SW480 (cell line): ENCODE measurements at places on chromosomes 3 and 15.

DNA sequence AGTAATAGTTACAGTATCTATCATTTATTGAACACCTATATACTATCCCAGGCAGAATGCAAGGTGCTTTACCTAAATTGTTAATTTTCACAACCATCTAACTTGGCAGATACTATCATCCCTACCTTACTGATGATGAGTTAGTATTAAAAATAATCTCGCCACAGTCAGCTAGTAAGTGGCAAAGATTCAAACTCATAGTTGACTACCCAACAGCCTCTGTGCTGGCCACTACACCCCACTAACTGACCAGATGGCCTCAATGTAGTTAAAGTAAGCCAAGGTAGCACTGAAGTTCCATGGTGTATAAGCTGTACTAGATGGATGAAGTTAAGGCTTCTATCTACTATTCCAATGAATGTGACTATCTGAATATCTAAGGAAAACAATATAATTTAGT, 44.8 kb downstream of the PEAK1 start:
- DNase-seq, result no peak

DNA sequence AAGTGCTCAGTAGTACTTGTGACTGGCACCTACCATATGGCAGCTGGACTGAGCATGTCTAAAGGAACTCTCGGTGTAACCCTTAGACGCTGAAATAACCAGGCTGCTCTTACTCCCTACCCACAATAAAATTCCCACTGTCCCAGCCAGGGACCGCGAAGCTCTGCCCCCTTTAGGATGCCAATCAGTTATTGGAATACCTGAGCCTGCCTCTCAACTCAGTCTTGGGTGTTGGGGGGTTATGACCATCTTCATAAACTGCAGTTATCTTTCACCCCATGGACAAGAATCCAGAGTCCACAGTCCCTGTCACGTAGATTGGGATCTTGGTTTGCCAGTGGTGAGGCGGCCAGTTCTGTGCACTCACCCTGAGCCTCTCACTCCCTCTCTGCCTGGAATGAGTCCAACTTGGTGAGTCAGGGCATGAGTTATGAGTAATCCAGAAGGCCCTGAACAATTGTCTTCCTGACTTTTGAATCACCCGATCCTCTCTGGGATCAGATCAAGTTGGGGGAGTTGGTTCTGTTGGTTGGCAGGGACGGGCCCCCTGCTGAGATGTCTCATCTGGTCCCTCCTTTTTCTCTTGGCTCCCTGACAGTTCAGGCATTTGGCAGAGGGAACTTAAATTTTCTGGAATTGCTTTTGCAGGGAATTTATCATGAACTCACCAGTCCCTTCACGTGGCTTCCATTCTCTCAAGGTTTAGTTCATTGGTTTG, 120.1 kb upstream of the UBE2E1 start:
- DNase-seq, result peak; percentile 90

- DNase-seq, result peak; percentile 41
These were observed 9.5 kb downstream of the SEC22C start for GRCh38 chr3:42572278-42572677.

- DNase-seq, result peak; percentile 92
These were observed 33.1 kb downstream of the RAB11A start for GRCh38 chr15:65902373-65902772.

GRCh38 chr3:67587811-67588210, 66.6 kb downstream of the SUCLG2 start:
- no peak for DNase-seq

DNA sequence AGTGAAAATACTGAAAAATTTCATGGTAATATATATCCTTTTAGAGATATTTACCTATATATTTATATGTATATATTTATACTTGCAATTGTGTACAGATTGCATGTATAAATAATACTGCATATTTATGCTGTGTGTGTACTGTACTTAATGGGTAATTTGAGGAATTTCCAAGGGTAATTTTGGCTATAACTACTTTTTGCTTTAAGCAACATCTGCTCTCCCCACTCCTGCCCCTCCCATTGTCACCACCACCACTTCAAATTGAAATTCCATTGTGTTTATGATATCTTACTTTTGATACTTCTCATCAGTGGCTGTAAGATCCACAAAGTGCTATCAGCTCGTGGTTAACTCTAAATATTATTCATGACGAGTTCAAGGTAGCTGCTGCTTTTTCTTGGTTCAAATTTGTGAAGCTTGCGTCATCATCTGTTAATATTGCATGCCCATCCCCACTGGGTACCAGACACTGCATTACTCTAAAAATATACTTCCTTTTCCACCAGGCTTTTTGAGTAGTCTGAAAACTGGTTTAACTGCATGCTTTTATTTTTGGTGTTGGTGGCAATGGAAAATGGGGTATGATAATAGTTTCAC, 91.7 kb upstream of the MITF start:
- no peak for DNase-seq

GRCh38 chr3:17931131-17931530, 188.7 kb upstream of the TBC1D5 start:
- DNase-seq, result no peak

DNA sequence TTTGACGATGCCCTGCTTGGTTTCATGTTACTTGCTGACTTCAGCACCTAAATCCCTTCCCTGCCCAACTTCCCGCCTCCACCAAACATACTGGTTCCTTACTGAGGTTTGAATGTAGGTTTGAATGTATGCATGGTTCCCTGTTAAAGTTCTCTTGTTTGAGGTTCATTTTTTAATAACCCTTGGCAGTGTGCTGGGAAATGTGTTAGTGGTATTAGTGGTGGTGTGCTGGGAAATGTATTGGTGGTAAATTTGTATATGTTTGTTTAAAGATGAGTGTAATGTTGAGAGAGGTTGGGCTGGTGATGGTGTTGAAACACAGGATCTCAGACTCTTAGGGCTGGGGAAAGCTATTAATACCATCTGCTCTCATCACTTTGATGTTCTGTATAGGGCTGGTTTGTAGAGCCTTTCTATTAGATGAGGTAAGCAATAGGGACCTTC, 392.7 kb downstream of the PTPRG start:
- DNase-seq, result peak; percentile 17

DNA sequence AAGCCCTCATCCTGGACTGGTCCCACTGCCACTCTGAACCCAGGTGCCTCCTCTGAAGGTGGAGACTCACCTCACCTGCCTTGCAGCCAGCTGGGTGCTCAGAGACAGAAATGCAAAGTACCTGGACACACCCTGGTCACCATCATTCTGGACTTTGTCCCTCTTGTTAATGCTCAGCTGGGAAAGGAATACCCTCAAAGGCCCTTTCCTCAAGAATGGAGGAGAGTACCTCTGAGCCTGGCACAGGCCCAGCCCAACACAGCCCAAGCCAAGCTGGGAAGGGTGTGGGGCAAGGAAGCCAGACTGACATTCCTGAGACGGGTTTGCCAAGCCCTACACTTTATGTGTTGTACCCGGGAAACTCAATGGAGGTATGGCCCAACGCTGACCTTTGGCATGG, 983 bp upstream of the ALAS1 start:
- DNase-seq, result peak; percentile 50

DNA sequence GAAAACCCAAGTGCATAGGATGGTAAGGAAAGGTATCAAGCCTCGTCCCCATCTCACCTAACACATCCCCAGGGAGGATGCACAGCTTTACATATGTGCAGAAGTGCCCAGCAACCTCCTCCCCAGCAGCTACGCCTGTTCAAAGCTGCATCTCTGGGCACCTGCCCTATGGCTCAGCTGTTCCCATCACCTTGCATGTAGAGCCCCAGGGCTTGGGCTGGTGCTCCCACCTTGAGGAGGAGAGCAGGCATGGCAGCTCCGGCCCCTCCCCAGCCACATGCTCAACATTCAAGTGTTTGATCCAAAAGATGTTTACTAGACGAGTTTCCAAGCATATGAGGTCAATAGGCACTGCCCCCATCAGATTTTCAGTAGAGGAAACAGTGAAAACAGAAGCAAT, 173.5 kb downstream of the ATP10A start:
- DNase-seq, result no peak

GRCh38 chr15:92091155-92091734, 237.7 kb downstream of the SLCO3A1 start:
- peak; percentile 61 for DNase-seq

GRCh38 chr3:55164876-55165275, 237.0 kb upstream of the LRTM1 start:
- DNase-seq, result no peak

GRCh38 chr3:160546727-160547126, 18.6 kb downstream of the KPNA4 start:
- DNase-seq, result no peak

- DNase-seq, result no peak
These were observed 309.7 kb upstream of the C2CD4B start for GRCh38 chr15:62474771-62475124.

DNA sequence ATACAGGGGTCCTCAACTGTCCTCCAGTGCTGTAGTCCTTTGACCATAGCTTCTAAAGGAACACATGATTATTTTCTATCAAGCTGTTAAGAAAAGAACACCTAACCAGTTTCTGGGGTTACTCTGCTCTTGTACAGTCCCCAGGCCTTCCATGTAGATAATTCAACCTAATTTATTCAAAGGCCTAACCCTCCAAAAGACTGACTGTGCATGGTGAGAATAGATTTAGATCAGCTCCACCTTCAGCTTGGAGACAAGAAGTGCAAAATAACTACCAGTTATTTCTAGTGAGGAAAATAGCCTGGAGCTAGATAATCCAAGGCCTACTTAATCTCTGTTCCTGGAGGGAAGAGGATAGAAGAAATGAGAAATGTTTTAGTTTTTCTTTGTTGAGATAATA, 87.9 kb downstream of the GMNC start:
- no peak for DNase-seq

- DNase-seq, result no peak
These were observed 48.5 kb upstream of the CHST2 start for GRCh38 chr3:143070977-143071551.

DNA sequence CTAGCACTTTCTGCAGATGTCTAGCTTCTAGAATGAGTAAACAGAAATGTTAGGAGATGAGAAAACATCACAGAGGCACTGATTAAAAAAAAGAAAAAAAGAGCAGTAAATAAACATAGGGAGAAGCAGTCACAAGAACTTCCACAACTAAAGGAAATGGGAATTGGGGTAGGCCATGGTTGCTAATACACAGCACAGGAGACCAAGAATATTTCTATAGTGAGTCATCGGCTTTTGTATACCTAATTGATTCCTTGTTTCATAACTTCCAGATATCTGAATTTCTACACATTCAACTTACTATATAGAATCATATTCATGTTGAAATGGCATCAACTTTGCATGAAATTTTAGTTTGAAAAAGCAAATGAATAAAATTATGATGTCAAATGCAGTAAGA, 47.3 kb upstream of the TCF12 start:
- DNase-seq, result peak; percentile 65

- DNase-seq, result no peak
These were observed 473 bp upstream of the COMMD2 start for GRCh38 chr3:149752788-149753136.

- DNase-seq, result no peak
These were observed 18.0 kb upstream of the ACAN start for GRCh38 chr15:88785217-88785616.

DNA sequence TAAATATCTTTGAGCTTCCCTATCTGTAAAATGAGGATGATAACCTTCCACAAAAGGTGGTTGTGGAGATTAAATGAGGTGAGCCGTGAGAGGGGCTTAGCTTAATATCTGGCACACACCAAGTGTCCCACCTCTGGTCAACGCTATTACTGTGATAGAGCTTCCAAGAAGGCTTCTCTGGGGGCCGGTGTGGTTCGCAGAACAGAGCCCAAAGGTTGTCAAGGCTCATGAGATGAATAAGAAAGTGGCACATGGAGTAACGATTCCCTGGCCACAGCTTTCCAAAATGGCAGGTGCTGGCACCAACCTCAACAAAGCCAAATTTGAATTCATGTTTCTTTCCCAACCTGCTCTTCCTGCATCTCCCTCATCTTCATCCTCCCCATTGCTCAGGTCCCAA, 10.4 kb downstream of the KY start:
- DNase-seq, result no peak

DNA sequence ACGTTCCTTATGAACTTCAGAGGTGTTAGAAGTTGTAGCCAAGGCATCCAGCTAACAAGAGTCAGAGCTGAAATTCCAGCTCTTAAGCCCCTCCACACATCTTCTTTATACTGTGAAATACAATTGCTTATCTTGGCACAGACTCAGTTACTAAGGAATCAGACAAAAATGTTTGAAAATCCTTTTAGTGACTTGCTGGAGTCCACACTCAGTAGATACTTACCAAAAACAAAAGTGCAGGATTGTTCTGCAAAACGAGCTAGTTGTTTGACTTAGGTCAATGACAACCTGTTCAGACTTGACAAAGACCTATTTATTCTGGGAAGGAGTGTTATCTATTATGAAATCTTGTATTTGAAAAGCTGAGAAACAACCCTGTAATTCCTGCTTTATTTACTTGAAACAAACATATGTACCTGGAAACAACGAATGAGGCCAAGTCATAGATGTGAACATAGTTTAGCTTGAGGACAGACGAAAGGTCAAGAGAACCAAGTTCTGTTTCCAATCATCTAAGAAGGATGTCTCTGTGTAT, 38.5 kb downstream of the B3GNT5 start:
- no peak for DNase-seq

- no peak for DNase-seq
These were observed 37.5 kb downstream of the VGLL4 start for GRCh38 chr3:11606090-11606784.

DNA sequence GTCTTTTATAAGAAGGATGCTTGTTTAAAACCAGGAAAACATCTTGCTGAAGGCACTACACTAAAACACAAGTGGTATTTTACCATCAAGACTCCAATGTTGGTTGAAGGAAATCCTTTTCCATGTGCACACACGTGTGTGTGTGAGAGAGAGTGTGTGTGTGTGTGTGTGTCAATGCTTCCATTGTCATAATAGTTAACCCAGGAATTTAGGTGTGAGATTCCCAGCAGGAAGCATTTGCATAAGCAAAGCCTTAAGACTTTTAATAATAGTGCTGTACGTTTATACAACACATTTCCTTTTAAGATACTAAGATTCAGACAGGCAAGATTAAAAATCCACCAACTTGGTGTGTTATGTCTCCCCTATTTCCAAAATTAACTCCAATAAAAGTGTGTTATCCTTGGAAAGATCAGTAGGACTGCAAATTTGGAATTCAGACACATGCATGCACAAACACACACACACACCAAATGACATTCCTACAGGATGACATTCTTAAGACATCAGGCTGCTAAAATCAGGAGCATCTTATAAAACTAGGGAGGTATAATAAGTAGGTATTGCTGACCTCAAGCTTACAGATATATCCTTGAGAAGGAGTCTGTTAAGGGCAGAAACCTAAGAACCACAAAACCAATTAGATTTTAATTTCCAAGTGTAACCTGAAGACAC, 18.3 kb downstream of the LMCD1 start:
- DNase-seq, result no peak

- DNase-seq, result no peak
These were observed 47.6 kb downstream of the SSR3 start for GRCh38 chr3:156507285-156507684.

GRCh38 chr3:152100491-152101132, 168.1 kb upstream of the MBNL1 start:
- DNase-seq, result no peak

DNA sequence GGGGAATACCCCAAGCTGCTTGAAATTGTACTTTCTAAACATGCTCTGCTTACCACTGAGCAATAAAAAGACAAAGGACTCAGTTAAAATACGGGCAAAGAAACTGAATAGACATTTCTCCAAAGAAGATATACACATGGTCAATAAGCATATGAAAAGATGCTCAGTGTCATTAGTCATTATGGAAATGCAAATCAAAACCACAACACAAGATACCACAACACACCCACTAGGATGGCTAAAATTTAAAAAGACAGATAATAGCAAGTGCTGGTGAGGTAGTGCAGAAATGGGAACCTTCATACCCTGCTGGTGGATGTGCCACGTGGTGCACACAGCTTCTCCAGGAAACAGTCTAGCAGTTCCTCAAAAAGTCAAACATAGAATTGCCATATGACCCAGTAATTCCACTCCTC, 21.3 kb downstream of the LRIG1 start:
- no peak for DNase-seq
